IMR-90 (cell line): ENCODE measurements at places on chromosomes 1 and 21. TPM values are rescaled to one million over a fixed set of nuclear protein-coding genes. Genes with fewer than 3 reads are reported as not detected.

GRCh38 chr1:57167997-57168396, 202.2 kb upstream of the C8B start:
- DNase-seq, result no peak

Gene AK5
- polyA plus RNA-seq, result 20.7 and 22.5 TPM in 2 replicates

Gene ADAM30
- polyA plus RNA-seq, result not detected in 2 replicates

DNA sequence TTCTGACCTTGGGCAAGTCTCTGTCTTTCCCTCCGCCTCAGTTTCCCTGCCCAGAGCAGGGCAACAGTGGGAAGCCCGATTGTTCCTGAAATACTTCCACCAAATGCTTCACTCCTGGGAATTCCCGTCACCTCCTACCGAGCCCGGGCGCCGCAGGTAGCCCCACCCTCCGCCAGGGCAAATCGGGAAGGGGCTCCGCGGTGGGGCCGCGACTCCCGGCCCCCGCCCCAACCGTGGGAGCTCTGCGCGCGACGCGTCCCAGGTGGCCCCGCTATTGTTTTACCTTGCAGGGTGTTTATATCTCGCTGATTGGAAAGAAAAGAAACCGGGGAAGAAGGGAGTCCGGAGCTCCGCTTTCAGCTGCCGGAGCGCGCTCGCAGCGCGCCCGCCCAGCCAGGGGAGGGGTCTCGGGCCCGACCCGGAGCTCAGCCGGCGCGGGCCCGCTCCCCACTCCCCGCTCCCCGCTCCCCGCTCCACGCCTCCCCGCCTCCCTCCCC, 407 bp downstream of the IGSF3 start:
- DNase-seq, result no peak

- DNase-seq, result no peak
Measured at GRCh38 chr1:235411489-235412486, 44.6 kb downstream of the TBCE start.

GRCh38 chr1:156549831-156550230, 22.5 kb downstream of the IQGAP3 start:
- no peak for DNase-seq

- no peak for DNase-seq
Measured at GRCh38 chr1:218667781-218668516, 322.8 kb downstream of the TGFB2 start.

Gene ACKR1
- polyA plus RNA-seq, result not detected in 2 replicates

DNA sequence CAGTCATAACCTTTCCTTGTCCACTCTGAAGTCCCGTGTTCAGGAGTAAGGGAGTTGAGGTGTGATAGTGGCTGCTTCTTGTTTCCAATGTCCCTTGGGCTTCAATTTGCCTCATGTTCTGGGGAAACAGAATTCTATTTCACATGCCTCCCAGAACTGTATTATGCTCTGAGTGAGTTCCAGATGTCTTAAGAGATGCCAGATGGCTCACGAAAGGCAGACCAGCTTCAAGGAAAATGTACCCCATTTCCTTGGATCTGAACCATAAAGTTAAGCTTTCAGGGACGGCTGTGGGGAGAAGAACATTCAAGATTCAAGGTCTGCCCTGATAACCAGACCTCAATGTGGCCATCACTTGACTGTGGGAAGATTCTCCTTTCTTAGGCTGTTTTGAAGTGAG, 42.4 kb downstream of the C1orf87 start:
- DNase-seq, result no peak

DNA sequence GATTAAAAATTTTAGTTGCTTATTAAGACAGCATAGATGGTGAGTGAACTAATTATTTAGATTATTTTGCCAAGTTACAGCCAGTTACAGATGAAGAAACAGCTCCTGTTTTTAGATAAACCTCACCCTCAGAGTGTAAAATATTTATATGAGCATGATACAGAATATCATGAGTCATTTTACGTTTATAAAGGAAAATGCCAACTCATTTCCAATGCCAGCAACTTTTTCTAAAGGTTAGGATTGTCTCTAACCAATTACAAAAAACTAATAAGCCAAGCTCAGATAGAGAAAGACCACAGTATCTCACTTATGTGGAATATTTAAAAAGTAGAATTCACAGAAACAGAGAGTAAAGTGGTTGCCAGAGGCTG, 590.1 kb downstream of the LTN1 start:
- DNase-seq, result peak; percentile 47

GRCh38 chr1:226370144-226370923, 37.6 kb downstream of the PARP1 start:
- no peak for DNase-seq

DNA sequence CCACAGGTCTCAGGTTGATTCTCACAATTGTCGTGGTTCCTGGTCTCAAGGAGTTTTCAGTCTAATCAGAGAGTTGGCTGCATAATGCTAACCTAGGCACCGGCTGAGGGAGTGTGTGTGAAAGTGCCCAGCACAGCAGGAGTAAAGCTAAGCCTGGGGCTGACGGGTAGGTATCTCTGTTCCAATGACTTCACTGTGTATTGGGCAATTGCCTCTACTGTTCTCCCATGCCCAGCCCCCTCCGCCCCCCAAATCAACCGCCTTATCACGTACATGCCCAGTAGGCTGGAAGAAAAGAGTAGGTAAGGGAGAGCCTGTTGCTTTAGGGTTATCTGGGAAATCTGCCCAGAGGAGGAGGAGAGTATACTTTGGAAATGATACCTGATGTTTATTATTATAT, 54.7 kb downstream of the MRPS6 start:
- no peak for DNase-seq

Gene SH3BGR
- polyA plus RNA-seq, result 2.0 and 5.9 TPM in 2 replicates

Gene NPHS2
- not detected in 2 replicates for polyA plus RNA-seq

DNA sequence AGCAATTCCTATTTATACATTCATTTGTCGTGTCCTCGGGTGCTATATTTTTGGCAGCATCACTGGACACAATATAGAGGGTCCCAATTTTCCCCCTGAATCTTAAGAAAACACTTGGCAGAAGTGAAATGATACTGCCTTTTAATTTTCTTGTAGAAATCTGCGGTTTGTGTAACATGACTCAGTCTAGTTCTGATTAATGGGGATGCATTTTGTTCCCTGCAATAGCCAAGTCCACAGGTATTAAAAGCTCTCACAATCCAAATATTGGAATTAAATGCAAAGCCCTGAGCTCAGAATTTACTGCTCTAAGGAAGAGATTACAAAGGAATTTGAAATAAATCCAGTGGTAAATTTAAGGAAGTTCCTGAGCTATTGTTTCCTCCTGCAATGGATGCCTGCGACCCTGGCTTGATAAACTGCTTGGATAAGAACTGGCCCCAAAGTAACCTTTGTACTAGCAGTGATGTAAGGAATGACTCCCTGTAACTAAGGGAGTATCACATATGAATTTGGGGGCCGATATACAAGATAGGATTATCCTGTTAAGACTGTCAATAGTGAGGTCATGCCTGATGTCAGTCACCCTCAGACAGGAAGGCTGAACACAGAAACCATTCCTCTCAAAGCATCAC, 349.7 kb upstream of the C1orf87 start:
- DNase-seq, result no peak

Gene USP33
- 25.5 and 33.7 TPM in 2 replicates for polyA plus RNA-seq

Gene TSSK3
- 0.24 and 0.96 TPM in 2 replicates for polyA plus RNA-seq

DNA sequence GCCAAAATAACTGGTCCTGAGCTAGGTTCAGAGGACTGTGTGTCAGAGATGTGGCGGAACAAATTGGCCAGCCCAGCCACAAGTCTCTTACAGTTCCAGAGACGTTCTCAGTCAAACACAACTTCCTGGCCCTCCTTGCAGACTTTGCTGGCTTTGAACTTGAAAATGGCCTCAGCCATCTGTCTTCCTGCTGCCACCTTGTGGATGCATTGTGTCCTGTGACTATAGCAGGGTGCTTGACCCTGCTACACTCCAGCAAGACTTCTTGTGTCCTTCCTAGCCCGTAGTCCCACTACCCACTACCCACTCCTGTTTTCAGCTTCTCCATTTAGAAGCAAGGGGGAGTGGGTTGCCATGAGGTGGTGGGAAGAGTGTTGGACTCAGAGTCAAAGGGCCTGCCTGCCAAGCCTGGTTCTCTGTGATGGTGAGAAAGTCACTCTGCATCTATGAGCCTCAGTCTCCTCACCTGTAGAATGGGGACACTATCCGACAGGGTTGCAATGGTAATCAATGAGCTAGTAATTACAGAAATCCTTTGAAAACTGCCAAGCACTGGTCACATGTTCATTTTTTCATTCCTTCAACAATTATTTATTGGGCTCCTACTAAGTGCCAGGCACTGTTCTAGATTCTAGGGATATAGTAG, 109.9 kb downstream of the IGSF21 start:
- peak; percentile 1 for DNase-seq

Gene KPRP
- polyA plus RNA-seq, result not detected in 2 replicates

DNA sequence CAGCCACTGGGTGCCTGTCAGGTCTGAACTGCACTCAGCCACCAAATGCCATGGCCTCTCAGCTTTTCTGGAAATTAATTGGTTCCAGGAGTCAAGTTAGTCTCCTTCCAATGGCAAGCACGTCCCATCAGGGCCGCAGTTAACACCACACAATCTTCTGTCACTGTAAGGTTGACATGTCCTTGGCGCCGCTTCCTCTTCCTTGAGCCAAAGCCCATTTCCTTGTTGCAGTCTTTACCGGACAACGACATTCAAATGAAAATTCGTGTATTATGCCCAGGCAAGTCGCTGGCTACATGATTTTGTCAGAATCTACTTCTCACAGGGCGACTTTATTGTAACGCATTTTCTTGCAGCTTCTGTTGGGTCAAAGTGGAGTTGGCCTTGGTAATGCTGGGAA, 430.6 kb upstream of the KAZN start:
- DNase-seq, result no peak

Gene SLFNL1
- 0.07 and 0.09 TPM in 2 replicates for polyA plus RNA-seq

Gene TRIM46
- polyA plus RNA-seq, result 6.2 and 6.9 TPM in 2 replicates

DNA sequence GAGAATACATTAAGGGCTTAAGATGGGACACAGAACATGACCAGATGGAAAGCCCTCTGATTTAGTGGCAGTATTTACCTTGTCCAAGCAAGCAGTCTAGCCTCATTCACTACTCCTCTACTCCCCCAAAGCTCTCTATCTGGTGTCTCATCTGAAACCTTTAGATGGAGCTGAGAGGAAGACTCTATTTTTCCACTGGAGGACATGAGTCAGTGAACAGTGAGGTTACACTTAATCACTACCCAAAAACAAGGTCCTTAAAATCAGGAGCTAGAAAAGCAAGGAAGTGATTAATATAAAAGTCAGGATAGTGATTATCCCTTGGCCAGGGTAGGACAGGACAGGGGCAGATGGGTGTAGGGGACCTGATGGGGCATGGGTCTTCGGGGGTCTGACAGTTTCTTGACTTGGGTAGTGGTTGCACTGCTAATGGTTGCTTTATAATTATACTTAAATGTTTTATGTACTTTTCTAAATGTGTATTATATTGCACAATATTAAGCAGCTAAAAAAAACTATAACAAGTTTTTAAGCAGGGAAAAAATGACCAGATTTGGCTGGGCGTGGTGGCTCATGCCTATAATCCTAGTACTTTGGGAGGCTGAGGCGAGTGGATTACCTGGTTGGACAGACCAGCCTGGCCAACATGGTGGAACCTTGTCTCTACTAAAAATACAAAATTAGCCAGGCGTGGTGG, 3.0 kb downstream of the PTPN22 start:
- DNase-seq, result peak; percentile 59
